ENCODE measurements at places on chromosomes 3 and 15. TPM values are rescaled to one million over a fixed set of nuclear protein-coding genes. Genes with fewer than 3 reads are reported as not detected.

The ZIC4 gene
- polyA plus RNA-seq: not detected

The MKRN2OS gene
- polyA plus RNA-seq: 0.78 TPM

The TRIM71 gene
- polyA plus RNA-seq: 0.09 TPM

The SERPINI2 gene
- polyA plus RNA-seq: 0.34 TPM

The CPEB1 gene
- polyA plus RNA-seq: 0.64 TPM

The ACP3 gene
- polyA plus RNA-seq: 2.5 TPM

The TSPAN3 gene
- polyA plus RNA-seq: 127 TPM

The GPR156 gene
- 0.11 TPM for polyA plus RNA-seq

The SCG3 gene
- 0.59 TPM for polyA plus RNA-seq

The IQCF5 gene
- not detected for polyA plus RNA-seq

The ERICH6 gene
- polyA plus RNA-seq: 0.02 TPM

Data from thymus (tissue), 14 donors.